GM06990 (cell line): ENCODE measurements at places on chromosomes 2 and 18.

GRCh38 chr2:15184491-15184890 lies 376.6 kb downstream of the NBAS start:
- no peak for DNase-seq

- no peak for DNase-seq
These were observed 651.3 kb downstream of the DCDC2C start for GRCh38 chr2:4354678-4355077.

DNA sequence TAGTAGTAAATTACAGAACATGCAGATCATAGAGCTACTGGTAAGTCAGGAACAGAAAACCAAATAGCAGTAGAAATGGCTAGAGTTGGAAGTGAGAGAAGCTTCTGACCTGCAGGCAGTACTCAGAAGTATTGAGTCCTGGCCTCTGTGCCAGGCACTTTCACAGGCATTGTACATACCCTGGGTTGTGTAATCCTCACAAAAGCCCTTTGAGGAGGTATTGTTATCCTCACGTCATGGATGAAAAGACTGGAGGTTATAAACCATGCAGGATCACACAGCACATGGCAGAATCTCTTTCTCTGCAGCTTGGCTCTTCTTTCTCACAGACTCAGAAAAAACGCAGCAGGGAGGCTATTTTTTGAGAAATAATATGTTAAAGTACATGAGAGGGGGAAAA lies 789.3 kb upstream of the FAM98A start:
- DNase-seq, result no peak

DNA sequence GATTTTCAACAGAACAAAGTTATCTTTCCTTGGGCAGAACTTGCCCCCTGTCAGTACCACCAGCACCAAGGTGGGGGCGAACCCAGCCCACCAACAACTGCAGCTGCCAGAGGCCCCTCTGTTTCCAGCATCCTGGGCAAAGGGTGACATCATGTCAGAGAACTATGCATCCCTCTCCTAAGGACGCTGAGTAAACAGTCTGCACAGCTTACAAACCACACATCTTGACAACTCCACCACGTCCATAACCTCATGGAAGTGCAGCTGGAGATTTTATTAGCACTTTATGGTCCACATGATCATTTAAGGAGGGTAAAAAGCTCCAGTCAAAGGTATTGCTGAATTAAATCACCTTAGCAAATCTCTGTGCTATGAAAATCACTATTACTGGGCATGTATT lies 40.4 kb downstream of the PIEZO2 start:
- DNase-seq, result no peak

DNA sequence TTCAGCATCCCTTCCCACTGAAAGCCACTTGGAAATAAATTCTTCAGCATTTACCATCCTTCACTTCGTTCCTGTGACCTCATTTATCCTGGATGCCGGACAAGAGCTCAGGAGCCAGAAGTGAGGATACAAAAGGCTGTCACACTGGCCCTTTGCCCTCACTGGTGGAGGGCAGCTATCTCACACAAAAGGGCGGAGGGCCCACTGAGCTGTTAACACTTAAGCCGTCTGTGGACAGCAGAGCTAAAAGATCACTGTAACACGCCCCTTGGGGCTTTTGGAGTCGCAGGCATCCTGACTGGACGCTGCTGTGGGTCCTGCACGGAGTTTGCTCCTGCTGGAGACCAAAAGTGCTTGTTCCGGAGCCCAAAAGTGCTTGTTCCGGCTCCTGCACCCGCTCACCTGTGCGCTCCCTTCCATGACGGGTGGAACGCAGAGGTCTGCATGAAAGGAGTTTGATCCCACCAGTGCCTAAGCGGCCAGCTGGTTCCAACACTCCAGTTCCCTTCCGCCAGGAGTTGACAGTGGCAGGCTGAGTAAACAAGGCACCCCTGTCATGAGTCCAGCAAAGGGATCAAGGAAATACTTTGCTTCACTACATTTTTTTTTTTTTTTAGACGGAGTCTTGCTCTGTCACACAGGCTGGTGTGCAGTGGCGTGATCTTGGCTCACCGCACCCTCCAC lies 572.0 kb upstream of the LINC00305 start:
- DNase-seq, result no peak

DNA sequence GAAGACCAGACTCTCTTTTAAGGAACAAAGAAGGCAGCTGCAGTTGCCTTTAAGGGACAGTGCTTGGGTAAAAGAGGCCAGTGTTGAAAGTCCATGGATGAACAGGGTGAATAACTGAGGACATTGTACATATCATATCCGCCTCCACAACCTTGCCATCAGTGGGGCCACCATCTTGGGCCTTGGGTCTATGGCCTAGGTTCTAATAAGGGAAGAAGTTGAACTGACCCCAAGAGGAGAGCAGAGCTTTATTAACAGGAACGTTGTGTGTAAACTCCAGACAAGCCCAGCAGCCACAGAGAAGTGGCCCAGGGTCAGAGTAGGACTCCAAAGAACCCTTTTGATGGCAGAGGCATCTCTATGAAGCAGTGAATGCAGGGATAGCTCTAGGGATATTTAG lies 332.8 kb downstream of the CYP26B1 start:
- DNase-seq, result no peak

- DNase-seq, result no peak
These were observed 48.0 kb upstream of the ID2 start for GRCh38 chr2:8633735-8634313.

DNA sequence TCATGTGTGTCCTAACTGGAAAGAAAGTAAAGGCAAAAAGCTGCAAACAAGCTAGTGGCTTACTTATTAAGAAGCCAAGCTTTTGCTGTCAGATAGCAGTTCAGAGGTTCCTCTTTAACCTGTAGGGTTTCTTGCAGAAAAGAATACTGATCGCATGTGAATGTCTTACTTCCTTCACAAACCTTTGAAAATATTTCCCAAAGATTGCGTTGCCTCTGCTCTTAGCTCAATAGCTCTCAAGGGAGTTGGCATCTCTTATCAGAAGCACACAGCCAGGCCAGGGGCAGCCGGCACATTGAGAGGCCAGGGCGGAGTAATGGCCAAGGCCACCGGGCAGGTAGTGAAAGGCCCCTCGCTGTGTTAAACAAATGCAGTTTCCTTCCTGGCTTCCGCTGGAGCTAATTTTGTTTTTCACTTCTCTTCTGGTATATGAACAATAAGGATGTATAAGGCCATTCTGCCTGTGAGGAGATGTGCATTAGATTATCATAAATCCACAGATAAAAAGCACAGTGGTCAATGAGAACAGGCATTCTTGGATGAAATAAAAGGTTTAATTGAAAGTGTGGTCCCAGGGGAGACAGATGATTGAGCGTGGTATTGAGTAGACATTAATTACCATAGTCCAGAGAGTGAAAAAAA lies 542.4 kb upstream of the NRP2 start:
- DNase-seq, result no peak

DNA sequence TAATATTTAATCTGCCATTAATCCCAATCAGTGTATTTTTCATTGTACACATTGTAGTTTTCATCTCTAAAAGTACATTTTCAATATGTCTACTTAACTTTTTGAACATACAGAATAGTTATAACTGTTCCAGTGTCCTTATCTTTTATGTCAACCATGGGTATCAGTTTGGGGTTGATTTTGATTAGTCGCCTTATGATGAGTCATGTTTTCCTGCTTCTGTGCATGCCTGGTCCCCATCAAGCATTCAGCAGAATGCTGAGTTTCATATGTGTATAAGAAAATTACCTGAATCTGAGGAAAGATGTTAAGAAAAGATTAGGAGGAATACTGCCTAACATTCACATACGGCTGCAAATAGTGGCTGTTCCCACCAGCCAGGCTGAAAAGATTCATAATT lies 17.7 kb downstream of the SPDYA start:
- no peak for DNase-seq

DNA sequence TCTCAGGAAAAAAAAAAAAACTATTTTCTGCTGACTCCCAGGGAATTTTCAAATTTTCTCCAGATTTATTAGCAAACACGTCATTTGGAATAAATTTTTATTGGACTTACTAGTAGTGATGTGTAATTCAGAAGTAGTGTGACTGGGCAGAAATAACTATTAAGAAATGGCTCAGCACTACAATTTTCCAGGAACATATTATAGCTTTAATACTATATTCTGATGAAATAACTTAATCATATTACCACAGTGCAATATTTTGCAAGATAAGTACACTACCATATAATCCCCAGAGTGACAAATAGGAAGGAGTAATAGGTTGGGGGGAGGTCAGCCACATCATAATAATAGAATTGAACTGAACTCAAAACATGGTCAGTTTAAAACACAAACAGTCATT lies 19.7 kb upstream of the TNFAIP6 start:
- no peak for DNase-seq

- no peak for DNase-seq
These were observed 132.3 kb downstream of the CAMKMT start for GRCh38 chr2:44494006-44494405.

DNA sequence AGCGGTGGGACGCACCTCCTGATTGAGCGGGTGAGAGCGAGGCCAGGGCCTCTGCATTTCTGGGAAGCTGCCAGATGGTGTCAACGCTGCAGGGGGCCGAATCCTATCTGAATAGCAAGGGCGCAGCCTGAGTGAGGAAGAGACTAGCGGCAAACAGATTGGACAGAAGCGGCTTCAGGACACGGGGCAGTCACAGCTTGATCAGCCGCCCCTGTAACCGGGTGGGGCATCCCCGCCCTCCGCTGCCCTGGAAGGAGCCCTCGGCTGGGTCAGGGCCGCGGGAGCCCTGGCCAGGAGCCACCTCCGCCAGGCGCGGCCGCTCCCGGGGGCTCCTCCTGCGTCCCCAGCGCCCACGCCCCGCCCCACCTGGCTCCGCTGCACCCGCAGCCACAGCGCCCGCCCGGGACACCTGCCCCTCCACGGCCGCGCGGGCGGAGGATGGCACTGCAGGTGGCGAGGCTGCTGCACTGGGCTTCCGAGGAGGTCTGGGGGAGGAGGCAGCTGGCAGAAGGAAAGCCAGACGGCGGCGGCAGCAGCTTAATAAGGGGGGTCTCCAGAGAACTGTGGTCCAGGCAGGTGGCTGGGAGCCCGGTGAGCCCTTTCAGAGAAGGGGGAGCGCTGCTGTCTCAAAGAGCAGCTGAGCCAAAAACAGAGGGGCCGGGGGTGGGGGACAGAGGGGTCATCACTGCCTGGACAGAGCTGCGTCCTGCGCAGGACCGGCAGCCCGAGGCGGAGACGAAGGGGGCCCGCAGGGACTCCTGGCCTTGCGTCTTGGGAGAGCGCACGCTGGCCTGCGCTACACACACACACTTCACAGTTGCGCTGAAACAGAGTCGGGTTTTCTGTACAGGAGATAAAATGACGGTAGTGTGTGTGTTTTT lies 18.8 kb upstream of the SOX11 start:
- no peak for DNase-seq

DNA sequence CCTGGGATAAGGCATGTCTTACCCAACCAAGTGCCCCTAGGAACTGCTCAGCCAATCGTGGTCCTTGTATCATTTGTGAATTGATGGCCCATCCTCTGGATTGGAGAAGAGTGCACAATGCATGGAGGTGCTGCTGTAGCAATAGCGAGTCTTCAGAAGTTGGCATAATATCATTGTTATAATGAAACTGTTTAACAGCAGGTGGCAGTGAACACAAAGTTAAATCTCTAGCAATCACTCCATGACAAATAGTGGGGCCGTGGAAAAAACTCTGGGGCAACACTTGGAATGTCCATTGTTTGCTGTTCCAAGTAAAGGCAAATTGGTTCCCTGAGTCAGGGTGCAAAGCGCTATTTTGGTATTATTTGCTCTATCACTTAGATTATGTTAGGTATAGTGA lies 11.4 kb downstream of the REG1A start:
- no peak for DNase-seq

DNA sequence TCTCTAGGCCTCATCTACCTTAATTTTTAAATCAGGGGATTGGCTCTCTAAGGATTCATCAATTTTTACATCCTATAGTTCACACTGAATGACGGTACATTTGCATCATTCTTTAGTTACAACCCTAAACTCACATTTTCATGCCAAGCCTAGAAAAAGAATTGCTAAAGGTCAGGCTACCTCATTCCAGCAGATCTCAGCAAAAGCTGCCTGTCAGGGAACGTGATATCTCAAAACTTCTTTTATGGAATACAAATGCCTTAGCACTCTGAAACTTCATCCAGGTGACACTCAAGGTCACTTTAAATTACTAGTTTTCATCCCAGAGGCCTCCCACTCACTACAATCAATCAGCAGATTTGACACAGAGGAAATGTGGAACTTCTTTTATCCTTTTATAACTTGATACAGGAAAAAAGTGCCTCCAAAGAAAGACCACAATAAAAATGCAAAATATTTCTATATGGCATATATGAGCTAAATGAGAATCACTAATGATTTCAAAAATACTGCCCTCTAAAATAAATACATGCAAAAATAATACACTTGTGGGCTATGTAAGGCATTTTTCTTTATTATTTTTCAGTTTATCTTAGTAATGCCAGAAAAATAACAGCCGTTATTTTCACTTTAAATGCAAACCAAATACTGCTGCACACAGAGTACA lies 91.5 kb downstream of the ARHGEF33 start:
- no peak for DNase-seq

DNA sequence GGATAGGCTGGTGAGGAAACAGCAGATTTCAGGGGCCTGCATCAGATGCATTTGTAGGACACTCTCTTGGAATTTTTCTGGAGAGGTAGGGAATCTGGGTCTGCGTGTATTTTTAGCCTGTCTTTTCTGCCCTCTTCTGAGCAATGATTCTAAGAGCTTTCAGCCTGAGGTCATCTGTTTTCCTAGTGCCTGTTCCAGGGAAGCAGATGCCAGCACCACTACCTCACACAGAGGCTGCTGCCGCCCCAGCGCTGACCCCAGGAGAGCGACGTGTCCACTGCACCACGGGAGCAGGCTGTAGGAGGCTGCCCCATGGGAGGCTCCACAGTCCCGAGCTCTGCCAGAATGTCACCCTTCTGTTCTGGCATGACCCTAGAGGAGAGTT lies 316.5 kb downstream of the CYP26B1 start:
- DNase-seq, result no peak

GRCh38 chr2:73859721-73860586 lies 31.2 kb downstream of the STAMBP start:
- no peak for DNase-seq

DNA sequence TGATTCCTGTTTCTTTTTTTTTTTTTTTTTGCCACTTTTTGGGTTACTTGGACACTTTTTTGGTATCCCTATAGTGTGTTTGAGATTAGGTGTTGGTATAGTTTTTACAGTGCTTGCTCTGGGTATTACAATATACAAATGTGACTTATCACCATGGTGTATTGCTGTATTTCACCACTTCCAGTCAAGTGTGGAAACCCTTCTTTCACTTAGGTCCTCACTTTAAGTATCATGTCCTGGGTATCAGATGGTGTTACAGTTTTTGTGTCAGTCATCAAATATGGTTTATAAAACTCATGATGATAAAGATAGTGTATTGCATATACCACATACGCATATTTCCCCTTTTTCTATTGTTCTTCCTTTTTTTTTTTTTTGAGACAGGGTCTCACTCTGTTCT lies 1.8 kb downstream of the ATP9B start:
- no peak for DNase-seq

DNA sequence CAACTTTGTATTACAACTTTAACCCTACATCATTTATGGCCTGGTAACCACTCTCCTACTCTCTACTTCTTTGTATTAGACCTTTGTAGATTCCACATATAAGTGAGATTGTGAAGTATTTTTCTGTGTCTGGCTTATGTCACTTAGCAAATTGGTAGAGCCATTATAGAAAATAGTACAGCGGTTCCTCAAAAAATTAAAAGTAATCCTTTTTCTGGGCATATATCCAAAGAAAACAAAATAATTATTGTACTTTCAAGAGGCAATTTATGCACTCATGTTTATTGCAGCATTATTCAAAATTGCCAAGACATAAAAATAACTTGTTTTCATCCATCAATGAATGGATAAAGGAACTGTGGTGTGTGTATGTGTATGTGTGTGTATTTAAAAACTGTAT lies 537.5 kb upstream of the FSIP2 start:
- no peak for DNase-seq
